ENCODE measurements at places on chromosomes 7 and 10.
A peak's percentile ranks its signal among the peaks of the same experiment; 100 is the strongest.

DNA sequence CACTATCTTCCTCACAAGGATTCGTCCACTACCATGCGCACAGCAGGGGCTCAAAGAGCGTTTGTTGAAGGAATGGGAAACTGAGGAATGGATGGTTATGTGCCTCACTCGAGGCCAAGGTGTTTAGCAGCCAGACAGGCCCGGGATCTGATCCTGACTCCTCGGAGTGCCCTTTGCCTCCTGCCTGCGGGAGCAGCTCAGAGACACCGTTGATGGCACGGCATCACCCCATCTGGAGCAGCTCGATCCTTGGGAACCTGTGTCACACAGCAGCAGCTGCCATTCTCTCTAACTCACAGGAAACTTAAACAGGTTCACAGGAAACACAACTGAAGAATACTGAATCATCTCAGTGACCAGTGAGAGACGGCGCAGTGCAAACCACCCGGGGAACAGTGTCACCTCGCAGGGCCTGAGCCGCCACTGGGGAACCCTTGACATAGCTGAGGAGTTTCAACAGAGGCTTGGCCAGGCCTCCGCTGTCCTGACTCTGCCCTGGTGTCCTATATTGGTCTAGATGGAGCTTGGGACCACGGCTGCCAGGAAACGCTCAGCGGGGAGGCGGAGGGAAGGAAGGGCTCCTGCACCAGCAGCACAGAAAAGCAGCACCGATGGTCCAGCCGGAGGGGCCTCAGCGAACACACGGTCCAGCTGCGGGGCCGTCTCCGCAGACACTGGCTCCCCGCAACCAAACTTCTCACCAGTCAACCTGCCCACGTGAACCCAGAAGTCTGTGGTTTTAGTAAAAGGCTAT lies 169.4 kb downstream of the ADARB2 start:
- no peak for DNase-seq

DNA sequence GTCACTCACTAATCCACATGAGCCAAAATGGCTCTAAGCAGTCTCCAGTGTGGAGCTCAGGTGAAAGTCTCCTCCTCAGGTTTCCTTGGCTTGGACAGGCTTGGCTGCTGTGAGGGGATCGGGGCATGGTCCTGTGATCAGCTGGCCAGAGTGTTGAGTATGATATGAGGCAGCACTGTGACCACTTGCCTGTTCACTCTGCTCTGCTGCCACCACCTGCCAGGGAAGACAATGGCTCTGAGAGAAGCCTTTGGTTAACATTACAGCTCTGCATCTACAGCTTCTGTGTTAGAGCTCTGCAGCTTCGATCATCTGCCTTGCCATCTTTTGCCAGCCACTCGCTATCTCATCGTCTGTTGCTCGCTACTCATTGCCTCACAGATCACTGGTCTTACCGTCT lies 20.1 kb upstream of the PTN start:
- DNase-seq: no peak

DNA sequence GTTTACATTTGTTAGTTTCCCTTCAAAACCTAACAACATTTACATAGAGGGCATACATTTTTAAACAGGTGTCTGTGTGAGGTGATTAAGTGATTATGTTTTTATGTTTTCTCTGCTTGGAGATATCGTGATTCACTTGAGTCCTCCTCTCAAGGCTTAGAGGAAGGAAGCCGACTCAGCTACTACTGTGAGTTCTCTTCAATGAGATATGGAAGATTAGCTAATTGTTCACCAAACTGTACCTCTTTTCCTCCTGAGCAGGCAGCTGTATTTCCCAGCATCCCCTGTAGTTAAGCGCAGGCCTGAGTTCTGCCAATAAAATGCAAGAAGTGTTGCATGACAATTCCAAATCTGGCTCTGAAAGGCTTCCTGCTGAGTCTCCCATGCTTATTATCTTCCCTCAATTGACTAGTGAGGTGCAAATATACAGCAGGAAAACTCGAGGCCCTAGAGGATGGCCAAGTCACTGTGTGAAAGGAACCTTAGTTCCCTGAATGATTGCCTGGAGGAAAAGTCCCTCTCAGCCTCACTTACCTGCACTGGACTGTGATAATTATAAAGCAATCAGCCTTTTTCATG lies 528.7 kb downstream of the GRM8 start:
- no peak for DNase-seq

DNA sequence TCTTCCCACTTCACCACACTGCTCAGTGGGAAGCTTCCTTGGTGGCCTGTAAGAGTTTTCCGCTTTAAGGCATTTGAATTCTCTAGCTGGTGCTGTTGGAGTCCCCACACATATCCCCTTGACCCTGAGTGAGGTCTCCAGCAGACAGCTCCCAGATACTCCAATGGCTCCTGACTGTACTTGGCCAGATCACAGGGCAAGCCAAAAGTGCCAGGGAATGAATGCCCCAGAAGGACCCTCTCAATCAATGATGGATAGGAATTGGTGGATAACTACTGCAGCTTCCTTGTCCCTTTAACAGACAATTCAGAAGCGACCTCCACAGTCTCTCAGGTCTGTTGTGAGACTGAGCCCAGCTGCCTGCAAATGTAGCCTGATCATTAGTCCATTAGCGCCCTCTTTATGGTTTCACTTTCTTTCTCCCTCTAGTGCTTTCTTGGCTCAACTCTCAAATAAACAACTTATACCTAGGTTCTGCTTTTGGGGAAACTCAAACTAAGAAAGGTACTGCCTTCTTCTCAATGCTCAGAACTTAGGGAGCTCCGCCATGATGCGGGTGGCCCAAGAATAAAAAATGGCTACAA lies 283.0 kb downstream of the TCF7L2 start:
- no peak for DNase-seq

- DNase-seq: peak; percentile 77
These were observed 140.5 kb downstream of the PRKAG2 start for GRCh38 chr7:151736403-151736909.

DNA sequence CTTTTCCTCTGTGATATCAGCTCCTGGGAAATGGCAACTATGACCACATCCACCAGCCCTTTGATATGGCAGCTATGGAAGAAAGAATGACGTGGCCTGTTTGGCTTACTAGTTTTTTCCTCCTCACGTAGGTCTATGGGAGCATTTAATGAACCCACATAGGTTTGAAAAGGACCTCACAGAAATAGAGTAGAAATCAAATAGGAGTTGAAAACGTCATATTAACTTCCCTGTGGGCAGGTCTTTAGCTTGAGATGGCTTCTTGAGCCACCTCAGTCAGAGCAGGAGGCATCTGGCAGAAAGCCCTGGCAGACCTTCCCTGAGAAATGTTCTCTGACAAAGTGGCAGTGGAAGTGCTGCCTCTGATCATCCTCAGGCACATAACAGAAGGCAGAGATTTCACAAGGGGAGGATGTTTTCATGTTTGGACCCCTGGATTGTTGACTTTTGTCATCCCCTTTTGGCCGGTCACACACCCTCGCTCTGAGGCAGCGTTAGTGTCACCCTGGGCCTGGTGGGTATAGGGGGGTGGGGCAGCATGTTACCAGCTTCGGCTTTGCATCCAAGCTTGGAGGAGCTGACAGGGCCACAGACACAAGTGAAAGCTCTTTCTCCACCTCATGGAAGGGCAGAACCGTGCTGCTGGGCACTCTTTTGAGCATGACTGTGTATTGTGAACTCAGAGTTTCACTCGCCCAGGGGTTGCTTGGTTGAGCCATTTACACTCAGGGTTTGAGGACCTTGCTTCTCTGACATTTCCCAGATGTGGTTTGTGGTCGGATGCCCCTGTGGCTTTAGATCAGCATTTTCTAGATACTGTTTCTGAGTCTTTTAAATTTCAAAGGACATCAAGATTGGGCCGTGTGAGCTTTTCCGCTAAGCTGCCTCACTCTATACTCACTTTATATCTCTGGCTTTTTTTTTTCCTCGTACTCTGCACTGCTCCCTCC lies 184.2 kb downstream of the STK31 start:
- DNase-seq: peak; percentile 27

DNA sequence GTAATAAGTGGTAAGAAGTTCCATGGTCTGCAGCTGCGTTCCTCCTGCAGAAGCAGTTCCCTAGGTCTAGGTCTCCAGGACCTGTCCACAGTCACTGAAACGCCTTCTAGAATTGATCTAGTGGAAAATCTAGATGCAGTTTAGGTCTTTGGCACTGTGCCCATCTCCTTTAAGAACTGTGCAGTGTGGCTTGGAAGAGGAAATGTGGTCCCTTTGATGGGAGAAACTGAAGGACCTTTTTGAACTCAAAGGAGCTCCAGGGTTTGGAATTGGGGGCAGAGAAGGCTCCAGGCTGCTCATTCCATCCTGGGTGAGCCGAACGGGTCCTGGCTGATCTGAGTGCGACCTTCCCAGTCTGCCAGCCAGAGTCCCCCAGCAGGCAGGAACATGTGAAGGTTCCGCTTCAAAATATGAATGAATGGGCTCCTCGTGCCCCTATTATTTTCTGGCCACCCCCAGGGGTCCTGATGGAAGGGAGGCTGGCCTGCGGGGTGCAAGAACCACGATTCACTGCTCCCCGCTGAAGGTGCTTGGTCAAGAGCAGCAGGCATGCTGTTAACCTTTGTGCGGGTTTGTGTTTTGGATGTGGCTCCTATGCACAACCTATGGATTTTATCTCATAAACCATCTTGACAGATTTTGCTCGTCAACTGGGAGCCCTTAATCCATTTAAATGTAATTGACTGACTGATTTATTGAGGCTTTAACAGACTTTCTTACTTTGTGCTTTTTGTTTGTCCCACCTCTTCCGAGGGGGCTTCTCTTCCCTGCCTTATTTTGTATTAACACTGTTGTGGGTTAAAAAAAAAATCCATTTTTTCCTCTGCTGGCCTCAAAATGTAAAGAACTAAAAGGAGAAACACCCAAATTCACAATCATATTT lies 36.7 kb downstream of the ZNF467 start:
- DNase-seq: no peak

- DNase-seq: no peak
These were observed 292.2 kb upstream of the NPVF start for GRCh38 chr7:25520516-25520915.

DNA sequence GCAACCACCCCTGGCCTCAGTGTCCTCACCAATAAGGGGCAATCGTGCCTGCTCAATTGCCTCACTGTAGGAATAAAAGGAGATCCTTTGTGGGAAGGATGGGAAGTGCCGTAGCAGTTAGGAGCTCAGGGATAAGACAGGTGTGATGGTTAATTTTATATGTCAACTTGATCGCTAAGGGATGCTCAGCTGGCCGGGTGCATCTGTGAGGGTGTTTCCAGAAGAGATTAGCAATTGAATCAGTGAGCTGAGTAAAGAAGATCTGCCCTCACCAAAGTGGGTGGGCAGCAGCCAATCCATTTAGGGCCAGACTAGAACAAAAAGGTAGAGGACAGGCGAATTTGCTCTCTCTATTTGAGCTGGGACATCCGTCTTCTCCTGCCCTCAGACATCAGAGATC lies 46.3 kb downstream of the BUB3 start:
- no peak for DNase-seq

DNA sequence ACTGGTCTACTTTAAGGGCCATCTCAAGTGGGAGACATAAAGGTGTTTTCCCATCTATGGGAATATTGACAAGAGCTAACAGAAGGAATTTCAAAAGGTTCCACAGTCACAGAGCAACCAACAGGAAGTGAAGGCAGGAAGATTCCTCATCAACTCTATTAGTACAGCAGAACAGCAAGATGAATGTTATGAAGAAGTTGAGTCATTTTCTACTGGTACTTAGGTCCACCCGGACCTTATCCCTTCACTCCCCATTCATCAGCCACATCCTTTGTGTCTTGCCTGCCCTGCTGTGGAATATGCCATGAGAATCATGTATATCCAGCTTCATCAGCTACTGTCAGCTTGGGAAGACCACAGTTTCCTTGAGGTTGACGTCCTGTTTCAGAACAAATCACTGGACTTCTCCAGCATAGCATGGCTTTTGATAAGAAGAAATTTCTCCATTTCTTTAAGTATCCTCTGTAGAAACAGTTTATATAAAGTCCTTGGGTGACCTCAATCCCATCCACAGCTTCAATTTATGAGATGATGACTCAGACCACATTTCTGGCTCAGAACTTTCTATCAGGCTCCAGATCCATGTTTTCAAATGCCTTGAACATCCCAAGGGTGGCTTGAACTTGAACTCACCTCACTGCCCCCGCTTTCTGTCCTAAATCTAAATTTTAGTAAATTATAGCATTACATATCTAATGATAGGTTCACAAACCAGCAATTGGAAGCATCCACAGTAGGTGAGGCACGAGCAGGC lies 84.9 kb upstream of the AGK start:
- no peak for DNase-seq

- no peak for DNase-seq
These were observed 76.1 kb upstream of the CPXM2 start for GRCh38 chr10:123967626-123968243.

DNA sequence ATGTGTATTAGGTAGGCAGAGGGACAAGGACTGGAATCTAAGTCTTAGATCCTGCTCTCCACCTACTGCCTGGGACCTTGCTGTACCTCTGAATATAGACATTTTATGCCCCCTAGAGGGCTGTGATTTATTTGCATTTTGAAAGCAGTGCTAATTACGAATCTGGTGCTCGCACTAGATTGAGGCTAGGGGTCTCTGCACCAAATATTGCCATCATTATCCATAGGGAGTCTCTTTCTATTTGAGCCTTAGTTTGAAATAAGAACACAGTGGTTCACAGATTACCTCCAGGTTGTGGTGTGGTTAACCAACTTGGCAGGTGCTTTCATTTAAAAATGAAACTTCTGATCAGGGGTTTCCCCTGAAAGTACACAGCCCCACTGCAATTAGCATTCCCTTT lies 41.8 kb downstream of the CNNM1 start:
- no peak for DNase-seq

- DNase-seq: no peak
These were observed 995.3 kb downstream of the SORCS1 start for GRCh38 chr10:106169241-106169640.

- DNase-seq: no peak
These were observed 259.2 kb downstream of the MAD1L1 start for GRCh38 chr7:1973321-1974251.

GRCh38 chr10:23330948-23331347 lies 13.6 kb downstream of the C10orf67 start:
- no peak for DNase-seq

GRCh38 chr7:128075242-128076095 lies 44.2 kb upstream of the LRRC4 start:
- no peak for DNase-seq

- no peak for DNase-seq
These were observed 41.8 kb downstream of the PFKFB3 start for GRCh38 chr10:6244510-6244909.

DNA sequence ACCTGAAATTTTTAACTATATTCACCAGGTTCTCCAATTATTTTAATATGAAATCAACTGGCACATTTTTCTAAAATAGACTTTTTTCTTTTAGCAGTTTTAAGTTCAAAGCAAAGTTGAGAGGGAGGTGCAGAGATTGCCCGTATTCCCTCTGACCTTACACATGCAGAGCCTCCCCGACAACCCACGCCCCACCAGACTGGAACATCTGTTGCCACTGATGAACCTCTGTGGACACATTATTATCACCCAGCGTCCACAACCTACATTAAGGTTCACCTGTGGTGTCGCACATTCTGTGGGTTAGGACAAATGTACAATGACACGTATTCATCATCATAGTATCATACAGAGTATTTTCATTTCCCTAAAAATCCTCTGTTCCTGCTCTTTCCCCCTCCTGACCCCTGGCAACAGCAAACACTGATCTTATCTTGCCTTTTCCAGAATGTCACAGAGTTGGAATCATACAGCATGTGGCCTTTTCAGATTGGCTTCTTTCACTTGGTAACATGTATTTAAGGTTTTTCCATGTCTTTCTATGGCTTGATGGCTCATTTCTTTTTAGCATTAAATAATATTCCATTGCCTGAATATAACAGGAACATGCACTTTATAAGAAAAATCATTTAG lies 37.1 kb downstream of the COBL start:
- DNase-seq: no peak

Data from HS-27A (cell line).